ENCODE measurements at places on chromosomes 2 and 18.

- no peak for DNase-seq
Measured at GRCh38 chr2:164786787-164787186, 54.8 kb downstream of the COBLL1 start.

DNA sequence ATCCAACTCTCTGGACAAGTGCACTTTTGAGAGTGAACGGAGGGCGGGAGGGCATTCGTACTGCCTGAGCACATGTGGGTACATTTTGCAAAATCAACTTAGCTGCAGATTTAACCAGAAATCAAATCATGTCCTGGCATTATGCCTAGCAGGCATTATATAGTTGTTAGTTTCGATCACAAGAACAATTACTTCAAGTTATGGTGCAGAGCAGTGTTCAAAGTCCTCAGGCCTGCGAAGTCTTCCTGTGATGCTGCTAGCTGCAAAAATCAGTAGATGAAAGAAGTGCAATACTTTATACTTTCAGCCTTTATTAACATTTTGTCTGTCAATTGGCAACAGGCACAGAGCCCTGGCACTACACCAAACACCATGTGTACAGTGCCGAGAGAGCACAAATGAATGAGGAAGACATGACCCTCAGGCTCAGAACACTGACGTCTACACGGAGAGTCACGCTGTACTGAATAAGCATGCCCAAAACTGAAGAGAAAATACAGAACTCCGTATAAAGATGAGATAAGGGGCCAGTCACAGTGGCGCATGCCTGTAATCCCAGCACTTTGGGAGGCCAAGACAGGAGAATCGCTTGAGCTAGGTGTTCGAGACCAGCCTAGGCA, 92.1 kb upstream of the CREB1 start:
- no peak for DNase-seq

DNA sequence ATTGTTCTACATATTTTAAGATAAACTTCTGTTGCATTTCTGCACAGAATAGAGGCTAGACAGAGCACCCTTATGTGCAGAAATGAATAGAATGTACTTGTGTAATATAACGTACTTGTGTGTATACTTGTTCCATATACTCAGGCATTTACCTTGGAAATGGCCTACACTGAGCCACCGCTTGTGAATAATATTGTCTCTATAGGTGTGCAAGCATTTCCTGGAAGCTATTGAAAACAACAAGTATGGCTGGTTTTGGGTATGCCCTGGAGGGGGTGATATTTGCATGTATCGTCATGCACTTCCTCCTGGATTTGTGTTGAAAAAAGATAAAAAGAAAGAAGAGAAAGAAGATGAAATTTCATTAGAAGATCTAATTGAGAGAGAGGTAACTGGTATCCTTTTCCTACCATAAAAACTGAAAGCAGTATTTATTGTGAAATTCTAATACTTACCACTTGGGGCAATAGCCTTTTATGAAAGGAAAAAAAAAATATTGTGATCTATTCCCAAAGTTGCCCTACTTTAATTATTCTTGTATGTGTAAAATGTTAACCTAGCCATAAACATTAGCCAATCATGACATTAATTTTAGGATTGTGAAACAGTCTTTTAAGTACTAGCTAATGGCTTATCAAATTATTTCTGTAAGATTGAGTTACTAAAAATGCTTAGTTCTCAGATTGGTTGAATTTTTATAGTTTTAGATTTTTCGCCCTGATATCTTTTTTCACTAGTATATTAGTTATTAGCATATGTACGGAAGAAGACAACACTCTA, 18.0 kb downstream of the ZC3H15 start:
- DNase-seq: peak; percentile 72

DNA sequence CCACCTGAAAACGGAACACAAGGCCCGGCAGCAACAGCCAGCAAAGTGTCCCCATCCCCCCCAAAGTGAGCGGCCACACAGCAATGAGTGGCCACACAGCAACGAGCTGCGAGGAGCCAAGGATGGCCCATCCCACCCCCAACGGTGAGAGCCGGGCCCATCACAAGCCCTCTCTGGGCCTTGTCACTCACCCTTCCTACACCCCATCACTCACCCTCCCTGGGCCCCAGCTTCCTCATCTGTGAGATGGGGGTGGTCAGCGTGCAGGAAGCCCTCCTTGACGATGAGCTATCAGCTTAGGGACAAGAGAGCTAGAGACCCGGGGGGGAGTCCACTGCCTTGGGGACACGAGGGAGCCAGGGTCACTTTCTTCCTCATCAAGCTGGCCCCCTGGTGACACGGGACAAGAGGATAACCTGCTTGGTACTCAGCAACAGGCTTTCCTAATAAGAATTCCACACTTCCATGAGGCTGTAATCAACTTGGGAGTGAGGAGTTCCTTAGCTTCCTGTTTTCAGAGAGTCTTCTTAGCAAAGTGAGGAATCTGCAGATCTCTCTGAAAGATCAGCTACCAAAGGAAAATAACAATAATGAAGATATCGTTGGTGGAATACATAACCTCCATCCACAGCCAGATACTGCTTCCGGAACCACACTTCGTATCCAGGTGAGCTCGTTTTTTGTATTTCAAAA, 92.8 kb downstream of the HDAC4 start:
- DNase-seq: no peak

GRCh38 chr2:157413326-157414035, 30.4 kb downstream of the CYTIP start:
- DNase-seq: peak; percentile 57
